ENCODE measurements at places on chromosomes 6 and 20.

DNA sequence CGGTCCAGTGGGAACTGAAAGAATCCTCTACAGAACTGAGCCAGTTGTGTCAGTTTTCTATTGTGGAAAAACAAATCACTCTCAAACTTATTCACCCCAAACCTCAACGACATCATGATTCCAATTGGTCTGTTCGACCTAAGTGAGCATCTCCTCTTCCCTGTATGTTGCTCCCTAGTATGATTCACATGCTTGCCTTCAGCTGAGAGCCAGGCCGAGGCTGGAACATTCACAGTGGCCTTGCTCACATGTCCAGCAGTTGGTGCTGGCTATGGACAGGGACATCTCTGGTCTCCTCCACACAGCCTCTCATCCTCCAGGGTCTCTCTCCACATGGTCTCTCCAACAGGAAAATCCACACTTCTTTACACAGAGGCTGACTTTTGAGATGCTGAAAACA is 28.3 kb upstream of the TMEM181 start:
- DNase-seq: no peak

- DNase-seq: no peak
Measured at GRCh38 chr6:24306038-24306437, 51.8 kb downstream of the DCDC2 start.

GRCh38 chr20:8662433-8662954 is 406.4 kb upstream of the PLCB4 start:
- no peak for DNase-seq

DNA sequence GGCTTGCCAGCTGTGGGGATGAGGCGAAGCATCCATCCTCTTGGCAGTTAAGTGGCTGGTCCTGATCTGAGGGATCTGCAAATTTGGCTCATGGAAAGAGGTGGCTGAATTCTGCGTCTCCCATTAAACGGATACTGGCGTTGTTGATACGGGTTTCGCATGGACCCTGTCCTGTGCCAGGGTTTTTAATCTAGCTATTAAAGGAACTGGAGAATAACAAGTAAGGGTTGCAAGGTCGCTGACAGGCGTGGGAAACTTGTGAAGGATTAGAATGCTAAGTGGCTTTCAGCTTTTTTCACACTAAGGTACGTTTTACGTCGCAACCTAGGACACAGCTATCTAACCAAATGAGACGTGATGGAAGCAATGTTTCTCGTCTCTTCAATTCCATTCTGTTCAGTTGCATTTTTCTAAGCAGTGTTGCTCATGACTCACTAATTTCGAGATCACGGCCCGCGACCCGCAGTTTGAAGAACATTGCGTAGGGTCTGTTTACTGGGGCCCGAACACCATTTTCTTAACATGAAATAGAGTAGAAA is 852 bp downstream of the GMNN start:
- DNase-seq: no peak

DNA sequence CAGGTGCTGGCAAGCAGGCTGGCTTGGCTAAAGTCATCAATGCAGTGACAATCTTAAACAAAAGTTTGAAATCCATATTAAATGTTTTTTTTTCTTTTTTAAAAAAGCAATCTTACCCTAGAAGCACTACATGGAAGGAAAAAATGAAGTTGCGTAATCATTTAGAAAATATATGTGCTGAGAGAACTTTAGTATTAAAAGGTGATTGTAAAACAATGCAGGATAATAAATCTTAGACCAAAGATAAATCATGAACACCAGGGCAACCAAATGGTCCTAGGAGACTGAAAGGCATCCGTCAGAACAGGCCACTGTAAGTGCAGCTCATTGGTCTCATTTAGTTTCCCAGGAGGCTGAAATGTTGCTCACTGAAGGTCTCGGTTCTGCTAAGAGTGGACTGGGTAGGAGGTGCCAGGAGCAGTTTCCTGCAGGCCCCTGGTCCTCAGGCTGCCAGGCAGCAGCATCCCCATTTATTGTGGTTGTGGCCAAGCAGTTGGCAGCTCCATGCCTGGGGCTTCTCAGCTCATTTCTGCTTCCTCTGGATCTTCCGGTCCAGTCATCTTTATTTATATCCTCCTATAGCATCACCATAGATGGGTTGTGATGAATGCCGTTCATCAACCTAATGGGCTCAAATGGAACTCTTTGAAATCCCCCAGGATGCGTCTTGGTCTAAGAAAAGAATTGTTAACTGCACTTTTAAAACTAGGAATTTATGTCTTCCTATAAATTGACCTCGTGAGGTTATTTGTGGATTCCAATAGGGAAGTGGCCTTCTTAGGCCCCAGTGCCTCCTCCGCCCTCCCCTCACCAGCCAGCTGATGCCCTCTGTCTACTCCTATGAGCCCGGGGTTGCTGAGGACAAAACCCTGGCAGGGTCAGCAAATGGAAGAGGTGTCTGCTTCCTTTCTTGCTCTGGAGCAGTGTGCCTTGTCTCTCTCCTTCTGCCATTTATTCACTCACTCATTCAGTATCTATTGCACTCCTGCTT is 269.0 kb downstream of the UST start:
- no peak for DNase-seq

Data from stimulated activated CD4-positive, alpha-beta T cell treated with anti-CD3 and anti-CD28 coated beads, Interleukin-15, amount 100 ng/mL, for 1 hour (primary cell).